ENCODE measurements at places on chromosomes 1 and 21.

- no peak for DNase-seq
Observed at GRCh38 chr1:86015375-86015774, 141.2 kb downstream of the COL24A1 start.

GRCh38 chr1:10789803-10790702 lies 6.4 kb downstream of the CASZ1 start:
- DNase-seq: no peak

- DNase-seq: no peak
Observed at GRCh38 chr1:151618470-151618869, 6.6 kb downstream of the SNX27 start.

DNA sequence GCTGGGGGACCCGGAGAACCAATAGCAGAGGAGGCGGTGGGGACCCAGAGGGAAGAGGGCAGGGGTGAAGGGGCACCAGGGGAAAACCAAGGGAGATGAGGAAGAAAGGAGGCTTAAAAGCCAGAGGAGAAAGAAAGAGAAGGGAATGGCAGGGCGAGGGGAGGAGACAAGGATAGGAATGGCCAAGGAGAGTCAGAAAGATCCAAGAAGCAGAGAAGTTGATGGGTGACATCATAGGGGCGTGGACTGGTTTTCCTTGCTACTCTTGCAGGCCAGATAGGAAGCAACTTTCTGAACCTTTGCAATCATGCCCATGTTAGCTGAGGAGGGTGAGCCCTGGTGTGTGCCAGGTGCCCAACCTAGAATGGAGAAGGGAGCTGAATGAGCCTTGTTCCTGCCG lies 5.4 kb downstream of the NPR1 start:
- no peak for DNase-seq

GRCh38 chr1:52825868-52826267 lies 16.7 kb upstream of the ZYG11A start:
- DNase-seq: no peak

GRCh38 chr1:65067491-65068201 lies 80.4 kb upstream of the AK4 start:
- peak; percentile 78 for DNase-seq

DNA sequence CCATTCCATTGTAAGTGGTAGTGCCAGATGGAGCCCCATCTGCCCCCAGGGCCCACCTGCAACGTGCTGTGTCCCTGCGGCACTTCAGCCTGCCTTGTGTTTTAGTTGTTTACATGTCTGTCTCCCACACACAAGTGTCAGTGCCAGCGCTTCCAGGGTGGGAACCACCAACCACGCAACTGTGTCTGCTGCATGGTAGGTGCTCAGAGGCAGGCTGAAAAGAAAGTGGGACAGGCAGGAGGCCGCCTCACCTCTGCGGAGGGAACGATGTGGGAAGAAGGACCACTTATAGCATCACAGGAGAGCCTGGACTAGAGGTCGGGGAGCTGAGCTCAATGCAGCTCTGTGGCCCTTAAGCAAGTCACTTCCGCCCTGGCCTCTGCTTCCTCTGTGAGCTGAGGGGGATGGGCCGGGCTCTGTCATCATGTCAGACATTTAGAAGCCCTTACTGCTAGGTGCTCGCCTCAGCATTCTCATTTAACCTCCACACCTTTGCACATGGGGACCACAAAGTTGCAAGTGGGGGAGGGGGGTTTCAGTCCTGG lies 17.9 kb downstream of the SLC9A1 start:
- DNase-seq: no peak

GRCh38 chr21:25453524-25453923 lies 153.8 kb downstream of the MRPL39 start:
- DNase-seq: no peak

DNA sequence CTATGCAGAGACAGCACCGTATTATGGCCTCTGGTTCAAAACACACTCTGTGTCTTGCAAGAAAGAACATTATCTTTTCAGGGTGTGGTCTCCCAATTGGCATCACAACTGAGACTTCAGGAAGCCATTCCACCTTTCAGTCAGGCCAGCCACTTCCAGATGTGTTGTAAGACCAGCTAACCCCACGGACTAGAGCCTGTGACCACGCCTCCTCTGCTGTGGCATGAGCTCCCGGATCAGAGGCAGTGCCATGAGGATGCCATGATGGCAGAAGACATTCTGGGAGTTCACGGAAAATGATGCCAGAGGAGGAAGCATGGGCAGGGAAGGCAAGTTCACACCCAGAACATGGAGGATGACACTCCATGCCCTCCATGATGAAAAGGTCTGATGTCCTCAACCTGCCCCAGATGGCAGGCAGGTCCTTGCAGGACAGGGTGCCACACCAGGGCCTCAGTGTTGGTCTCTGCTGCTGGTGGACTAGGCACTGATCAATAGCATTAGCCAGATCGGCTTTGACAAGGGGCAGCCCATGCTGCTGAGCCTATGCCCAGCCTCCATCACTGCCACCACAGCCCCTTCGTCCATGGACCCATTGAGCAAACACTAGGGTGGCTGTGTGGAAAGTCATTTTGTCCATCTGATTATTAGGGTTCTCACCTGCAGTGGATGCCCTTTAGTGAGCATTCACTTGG lies 341.6 kb downstream of the MATN1 start:
- no peak for DNase-seq

- DNase-seq: no peak
Observed at GRCh38 chr1:177333936-177334595, 163.3 kb downstream of the BRINP2 start.

GRCh38 chr1:77506771-77507170 lies 175.7 kb downstream of the ZZZ3 start:
- DNase-seq: no peak

- DNase-seq: no peak
Observed at GRCh38 chr1:47578721-47579419, 141.0 kb downstream of the FOXD2 start.

GRCh38 chr21:43602266-43603232 lies 56.7 kb downstream of the HSF2BP start:
- no peak for DNase-seq

GRCh38 chr1:216034506-216034905 lies 388.7 kb downstream of the USH2A start:
- DNase-seq: peak; percentile 8
